SIG-M5 (cell line): ENCODE measurements at places on chromosomes 13 and 19.

- DNase-seq = no peak
Measured at GRCh38 chr13:25064396-25064795, 31.5 kb upstream of the PABPC3 start.

DNA sequence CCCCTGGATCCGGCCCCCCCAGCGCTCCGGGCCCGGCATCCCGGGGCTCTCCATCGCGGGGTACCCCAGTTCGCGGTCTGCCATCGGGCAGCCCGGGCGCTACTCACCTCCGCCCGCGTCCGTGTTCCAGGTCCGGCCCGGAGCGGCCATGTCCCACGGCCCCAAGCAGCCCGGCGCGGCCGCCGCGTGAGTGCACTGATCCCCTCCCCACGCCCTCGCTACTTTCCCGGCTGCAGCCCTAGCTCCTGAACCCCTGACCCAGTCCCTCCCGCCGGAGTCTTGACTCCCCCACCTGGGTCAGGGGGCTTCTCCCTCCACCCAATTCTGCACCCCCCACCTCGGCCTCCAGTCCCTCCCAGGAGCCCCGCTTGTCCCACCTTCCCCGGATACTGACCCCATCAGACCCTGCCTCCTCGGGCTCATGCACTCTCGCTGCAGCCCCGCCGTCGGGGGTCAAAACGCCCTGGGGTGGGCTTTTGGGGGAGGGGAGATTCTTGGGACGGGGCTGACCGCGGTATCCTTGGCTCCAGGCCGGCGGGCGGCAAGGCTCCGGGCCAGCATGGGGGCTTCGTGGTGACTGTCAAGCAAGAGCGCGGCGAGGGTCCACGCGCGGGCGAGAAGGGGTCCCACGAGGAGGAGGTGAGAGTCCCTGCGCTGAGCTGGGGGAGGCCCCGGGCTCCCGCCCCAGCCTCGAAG is 566 bp downstream of the HMG20B start:
- no peak for DNase-seq

DNA sequence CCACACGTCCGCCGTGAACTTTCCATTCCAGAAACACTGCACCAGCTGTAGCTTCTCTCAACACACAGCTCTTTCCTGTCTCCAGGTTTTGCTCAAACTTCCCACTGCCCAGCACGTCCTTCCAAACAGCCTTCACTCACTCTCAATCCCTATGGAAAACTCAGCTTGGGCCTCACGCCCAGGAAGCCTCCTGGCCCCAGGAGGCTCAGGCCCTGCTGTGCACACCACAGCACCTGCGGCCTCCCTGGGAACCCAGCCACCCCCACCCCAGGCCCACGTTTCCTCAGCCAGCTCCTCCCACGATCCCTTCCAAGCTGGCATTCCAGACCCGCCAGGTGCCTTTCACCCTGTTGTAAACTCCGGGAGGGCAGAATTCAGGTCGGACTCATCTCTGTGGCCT is 35.2 kb downstream of the C13orf46 start:
- no peak for DNase-seq

GRCh38 chr13:29494520-29494919 is 101.0 kb downstream of the SLC7A1 start:
- no peak for DNase-seq
